ENCODE measurements at places on chromosomes 13 and 19.

DNA sequence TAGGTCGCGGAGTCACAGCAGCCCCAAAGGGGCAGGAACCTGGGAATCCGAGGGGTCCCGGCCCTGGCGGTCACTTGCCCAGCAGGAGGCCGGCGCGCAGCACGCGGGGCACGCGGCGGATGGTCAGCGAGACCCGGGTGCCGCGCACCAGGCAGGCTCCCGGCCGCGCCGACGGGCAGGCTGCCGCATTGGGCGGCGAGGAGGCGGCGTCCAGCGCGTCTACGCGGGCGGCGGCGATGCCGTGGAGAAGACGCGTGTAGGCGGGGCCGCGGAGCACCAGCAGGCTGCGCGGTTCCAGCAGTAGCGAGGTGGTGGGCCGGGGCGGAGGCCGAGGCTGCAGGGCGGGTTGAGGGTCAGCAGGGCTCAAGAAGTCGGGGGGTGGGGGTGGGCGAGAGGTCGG is 607 bp upstream of the SYNE4 start:
- DNase-seq: no peak

- DNase-seq: no peak
Observed at GRCh38 chr13:95647321-95647720, 2.8 kb upstream of the DZIP1 start.

DNA sequence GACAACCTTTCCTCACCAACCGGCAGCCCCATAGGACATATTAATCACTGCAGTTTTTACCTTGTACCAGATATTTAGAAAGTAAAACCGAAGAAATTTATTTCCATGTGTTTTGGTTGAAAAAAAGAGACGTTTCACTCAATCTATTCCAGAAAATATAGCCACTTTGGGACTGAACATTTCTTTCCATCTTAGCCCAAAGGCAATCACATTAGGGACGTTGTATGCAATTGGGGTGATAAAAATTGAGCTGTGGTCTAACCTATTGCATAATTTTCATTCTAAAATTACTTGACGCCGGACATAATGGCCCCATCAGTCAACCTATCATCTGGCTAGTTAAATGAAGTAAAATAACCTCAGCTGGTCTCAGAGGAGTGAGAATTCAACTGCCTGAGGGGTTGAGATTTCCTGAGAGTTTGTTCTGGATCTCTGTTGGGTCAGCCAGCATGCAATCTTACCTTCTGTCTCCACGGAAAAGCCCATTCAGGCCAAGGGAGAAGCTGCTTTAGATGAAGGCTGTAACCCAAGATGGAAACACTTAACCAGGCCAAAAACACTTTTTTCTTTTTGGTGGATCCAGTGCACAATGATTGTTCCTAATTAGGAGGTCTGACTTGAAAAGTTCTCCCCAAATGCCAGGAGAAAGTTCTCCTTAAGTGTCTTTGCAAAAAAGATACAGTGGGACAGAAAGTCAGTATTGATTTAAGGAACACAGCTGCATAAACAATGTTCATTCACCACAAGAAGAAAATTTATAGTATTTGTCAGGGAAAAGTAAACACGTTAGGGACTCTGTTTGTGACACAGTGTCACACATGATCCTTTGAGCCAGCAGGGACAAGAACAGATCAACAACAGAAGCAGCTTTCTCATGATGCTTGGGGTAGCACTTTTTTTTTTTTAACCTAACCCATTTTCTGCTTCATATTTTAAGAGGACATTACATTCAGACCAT is 34.1 kb downstream of the DLEU7 start:
- DNase-seq: no peak

GRCh38 chr19:7869453-7869909 is 4.7 kb downstream of the PRR36 start:
- DNase-seq: no peak

- DNase-seq: peak; percentile 71
Observed at GRCh38 chr19:2462635-2463421, 6.1 kb upstream of the LMNB2 start.
